ENCODE measurements at places on chromosomes 1 and 21.

- no peak for DNase-seq
Measured at GRCh38 chr1:200818248-200818647, 54.5 kb upstream of the GPR25 start.

- DNase-seq: no peak
Measured at GRCh38 chr1:31881688-31882000, 56.5 kb downstream of the PTP4A2 start.

DNA sequence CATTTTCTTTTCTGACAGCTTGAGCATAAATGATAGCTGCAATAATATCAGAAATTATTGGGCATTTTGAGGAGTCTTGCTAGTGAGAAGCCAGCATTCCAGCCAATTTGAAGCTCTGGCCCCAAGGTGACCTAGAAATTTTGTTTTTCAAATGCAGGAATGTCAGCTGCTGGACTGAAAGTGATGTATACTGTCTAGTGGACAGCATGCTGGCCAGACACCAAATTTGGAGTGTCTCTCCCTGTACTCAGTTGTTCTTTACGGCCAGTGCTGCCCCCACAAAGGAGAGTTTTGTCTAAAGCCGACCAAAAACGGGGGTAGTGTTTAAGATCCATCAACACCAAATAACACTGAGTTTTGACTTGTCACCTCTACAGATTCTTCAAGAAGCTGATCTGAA is 5.2 kb downstream of the RGS7 start:
- no peak for DNase-seq

GRCh38 chr1:150808121-150808520 is at the start of gene CTSK:
Gene CTSK (minus strand): TSS chr1:150808260. CDS start chr1:150806805, 1,455 bp downstream.
- no peak for DNase-seq

- DNase-seq: no peak
Measured at GRCh38 chr1:201562659-201563405, 23.9 kb downstream of the NAV1 start.

DNA sequence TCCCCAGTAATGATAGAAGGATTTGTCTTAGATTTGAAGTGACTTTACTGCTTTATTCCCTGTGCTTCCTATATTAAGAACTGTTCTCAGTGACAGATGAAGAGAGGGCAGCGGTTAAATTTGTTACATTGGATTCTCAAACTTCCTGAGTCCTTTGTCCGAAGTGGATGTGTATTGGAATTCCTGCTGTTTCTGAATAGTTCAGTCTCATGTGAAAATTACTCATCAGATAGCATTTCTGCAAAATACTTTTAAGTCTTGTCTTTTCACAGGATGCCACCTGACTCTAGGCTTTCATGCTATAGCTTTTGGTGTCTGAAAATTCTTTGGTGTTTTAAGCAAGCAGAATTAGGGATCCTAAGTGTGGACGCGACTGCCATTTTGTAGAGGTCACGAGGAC is 83.6 kb downstream of the PRDM2 start:
- no peak for DNase-seq

- no peak for DNase-seq
Measured at GRCh38 chr1:23527900-23528249, 3.2 kb downstream of the E2F2 start.

DNA sequence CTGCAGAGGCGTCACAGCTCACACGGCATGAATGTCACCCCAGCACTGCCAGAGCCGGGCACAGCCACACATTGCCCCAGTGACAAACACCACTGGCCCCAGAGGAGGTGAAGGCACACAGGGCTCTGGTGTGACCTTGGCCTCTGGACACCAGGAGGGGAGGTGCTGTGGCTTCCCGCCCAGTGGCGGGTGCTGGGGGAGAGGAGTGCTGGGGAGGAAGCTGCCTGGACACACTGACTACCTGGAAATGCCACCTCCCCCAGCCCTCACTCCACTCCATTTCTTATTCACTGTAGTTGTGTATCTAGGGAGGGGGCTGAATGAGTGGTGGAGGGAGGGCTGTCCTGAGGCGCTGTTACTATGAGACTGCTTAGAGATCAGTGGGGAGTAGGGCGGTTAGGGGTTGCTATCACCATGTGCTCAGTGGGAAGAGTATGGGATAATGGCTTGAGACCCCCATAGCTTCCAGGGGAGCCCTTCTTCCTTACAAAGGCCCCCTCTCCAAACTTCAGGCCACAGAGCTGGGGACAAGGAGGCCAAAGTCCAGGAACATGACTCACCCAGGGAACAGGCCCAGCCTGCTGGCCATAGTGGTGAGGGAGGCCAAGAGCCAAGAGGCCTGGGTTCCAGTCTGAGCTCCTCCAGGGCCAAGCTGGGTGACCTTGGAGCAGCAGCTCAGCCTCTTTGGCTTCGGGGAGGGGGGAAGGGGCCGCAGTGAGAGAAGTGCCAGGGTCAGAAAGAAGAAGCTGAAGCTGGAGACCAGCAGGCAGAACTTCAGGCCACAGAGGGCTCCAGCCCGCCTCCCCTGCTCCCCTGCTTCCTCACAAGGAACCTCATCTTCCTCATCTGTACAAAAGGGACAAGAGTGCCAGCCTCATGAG is 40.1 kb downstream of the AHDC1 start:
- no peak for DNase-seq

DNA sequence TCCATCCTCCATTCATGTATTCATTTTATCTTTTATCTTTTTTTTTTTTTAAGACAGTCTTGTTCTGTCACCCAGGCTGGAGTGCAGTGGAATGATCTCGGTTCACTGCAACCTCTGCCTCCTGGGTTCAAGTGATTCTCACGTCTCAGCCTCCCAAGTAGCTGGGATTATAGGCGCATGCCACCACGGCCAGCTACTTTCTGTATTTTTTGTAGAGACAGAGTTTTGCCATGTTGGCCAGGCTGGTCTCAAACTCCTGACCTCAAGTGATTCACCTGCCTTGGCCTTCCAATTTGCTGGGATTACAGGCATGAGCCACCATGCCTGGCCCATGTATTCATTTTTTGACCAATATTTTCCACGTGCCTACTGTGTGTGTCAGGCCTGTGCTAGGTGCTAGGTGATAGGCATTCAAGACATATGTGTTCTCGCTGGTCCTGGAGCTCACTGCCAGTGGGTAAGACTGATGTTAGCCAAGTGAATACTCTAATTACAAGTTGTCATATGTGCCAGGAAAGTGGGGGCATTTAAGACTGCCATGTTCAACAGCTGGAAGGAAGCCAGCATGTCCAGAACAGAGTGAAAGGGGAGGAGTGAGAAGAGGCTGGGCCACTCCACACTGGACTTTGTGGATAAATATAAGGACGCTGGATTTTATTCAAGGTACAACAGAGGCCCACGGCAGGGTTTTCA is 5.3 kb upstream of the CELSR2 start:
- no peak for DNase-seq

- DNase-seq: no peak
Measured at GRCh38 chr1:8925406-8925805, 20.3 kb upstream of the CA6 start.

DNA sequence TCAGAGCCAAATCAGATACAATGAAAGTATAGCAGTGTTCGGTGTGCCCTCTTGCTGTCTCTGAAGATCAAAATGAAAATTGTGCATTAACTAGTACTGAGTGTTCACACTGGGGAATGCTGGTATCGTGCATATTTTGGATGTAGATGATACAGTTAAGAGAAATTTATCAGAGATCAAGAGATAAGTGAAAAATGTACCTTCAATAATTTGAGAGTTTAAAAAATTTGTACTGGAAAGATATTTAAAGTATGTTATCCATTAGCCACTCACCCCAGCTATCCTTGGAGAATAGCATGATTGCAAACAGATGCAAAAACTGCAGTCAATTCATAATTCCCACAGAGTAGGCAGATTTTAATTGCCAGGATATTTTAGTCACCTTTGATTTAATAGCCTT is 56.4 kb downstream of the GREM2 start:
- no peak for DNase-seq

DNA sequence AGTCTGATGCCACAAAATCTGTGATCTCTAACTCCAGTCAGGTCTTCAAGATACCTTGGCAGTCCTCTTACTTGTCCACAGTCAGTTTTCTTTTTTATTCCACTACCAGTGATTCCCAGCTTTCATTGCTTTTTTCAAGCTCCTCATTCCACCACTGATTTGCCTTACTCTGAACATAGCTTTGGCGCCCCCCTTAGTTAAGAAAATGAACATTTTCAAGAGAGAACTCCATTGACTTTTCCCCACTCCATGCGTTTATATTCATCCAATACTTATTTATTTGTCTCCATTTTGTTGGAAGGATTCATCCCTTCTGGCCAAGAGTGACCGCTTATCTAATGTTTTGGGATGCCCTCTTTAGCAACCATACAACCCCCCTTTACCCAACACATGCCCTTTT is 33.9 kb upstream of the IPO9 start:
- no peak for DNase-seq

GRCh38 chr1:28909198-28909597 is 5.2 kb upstream of the EPB41 start:
- peak; percentile 3 for DNase-seq

Data from vagina (tissue), 2 donors.